ENCODE measurements at places on chromosomes 2 and 18.

GRCh38 chr2:150320608-150321007 lies 166.9 kb downstream of the RND3 start:
- no peak for DNase-seq

- no peak for DNase-seq
Observed at GRCh38 chr18:30730915-30731314, 311.6 kb downstream of the DSC3 start.

DNA sequence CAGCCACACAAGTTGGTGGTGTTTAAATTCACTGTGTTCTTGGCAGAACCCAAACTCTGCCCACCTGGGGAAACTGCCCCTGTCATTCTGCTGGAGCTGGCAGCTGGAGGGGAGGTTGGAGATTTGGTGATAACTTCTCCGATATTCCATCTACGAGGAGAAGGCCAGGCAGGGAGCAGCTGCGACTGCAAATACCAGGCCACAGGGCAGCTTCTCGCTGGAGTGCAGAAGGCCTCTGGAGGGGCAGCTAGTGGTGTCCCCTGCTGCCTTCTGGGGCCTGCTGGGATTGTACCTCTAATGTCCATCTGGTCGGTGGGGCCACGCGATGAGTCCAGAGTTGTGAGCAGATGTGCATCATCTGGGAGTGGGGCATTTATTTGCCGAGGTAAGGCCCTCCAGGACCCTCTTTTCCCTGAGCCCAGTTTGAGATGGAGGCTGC lies 98.9 kb downstream of the ACKR3 start:
- no peak for DNase-seq

DNA sequence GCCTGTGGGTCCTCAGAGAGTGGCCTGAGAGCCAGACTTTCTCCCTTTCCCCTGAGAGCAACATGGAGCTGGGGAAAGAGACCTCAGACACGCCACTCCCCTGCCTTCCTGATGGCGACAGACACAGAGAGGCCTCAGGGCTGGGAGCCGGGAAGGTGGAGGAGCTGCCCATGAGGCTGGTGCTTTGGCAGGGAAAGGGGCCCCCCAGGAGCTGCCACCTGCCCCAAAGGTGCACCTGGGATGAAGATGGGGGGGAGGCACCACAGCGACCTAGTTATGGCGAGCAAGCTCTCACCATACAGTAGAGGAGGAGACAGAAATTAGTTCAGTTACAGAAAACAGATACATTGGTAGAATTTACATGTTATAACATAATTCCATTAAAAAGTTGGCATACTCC lies 80.7 kb upstream of the PXDN start:
- DNase-seq, result no peak

GRCh38 chr2:55776966-55777365 lies 83.3 kb upstream of the PNPT1 start:
- no peak for DNase-seq

GRCh38 chr2:199692489-199692888 lies 158.5 kb downstream of the FTCDNL1 start:
- DNase-seq, result no peak

GRCh38 chr2:234497594-234498235 lies 834 bp upstream of the ARL4C start:
- DNase-seq, result no peak

GRCh38 chr2:126822115-126822514 lies 76.6 kb upstream of the TEX51 start:
- no peak for DNase-seq

DNA sequence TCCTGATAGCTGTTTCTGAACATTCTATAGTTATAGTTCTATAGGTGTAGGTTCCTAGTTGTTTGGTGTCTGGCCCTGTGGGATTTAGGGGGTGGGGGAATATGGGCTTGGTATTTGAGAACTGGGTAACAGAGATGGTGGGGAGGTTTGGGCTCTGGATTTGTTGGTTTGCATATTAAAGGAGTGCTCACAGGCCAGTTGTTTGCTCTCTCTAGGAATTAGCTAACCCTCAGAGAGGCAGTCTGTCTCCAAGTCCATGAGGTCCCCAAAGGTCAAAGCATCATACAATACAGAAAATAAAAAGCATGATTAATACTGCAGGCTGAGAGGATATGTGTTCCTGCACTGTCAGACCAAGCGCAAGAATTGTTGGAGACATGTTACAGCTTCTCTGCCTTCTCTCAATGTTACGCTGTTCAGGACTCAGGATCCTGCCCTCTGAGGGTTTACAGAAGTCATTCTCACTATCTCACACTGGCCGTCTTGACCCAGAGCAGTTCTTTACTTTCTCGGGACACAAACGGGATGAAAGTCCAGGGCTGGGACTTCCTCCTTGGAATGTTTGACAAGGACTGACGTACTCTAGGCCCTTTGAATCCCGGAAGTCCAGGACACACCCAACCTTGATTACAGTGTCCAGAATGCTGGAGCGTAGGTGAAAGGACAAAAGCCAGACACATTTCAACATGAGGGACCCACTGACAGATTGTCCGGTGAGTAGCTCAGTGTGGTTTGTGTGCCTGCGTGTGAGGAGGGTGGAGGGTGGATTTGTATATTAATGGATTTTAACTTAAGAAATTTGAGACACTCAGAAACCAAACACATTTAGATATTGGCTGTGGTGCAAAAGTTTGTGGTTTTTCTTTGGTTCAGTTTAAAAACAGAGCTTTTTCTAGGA lies at the start of gene NOSTRIN:
NOSTRIN (plus strand) TSS at position 677 of the 898 bp plus-strand sequence; CDS start at position 687, 10 bp downstream.
- DNase-seq, result no peak

DNA sequence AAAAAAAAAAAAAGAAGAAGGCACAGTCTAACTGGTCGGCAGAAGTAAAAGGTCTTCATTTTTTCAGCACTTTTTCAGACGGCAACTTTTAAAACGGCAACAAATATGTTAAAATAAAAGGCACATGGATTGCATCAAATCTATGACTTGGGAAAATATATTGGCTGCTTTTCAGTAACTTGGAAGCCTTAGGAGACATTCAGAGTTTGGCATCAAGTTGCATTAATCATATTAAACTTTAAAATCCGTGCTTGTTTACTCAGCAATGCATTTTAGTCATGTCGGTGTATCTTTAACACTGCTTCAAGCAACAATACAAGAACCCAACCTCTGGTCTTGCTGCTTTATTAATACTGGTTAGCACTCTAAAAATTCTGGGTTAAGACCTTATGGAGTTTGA lies 111.1 kb downstream of the MEP1B start:
- no peak for DNase-seq

GRCh38 chr2:216394881-216395280 lies 17.4 kb upstream of the SMARCAL1 start:
- DNase-seq, result no peak

DNA sequence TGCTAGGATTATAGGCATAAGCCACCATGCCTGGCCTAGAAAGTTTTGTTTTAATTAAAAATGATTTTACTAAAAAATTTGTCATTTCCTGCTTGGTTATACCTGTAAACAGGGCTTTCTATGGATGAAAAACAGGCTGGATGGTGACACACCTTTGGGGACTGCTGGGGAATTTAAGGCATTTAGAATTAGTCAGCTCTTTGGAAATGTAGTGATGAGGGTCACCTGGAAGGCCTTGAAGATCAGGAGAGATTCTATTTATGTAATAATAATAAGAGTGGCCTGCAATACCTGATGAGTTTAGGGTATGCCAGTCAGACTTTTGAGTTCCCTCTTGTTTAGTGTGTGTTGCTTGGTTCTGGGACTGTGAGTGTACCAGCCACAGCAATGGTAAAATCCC lies 51.1 kb downstream of the RALBP1 start:
- no peak for DNase-seq

DNA sequence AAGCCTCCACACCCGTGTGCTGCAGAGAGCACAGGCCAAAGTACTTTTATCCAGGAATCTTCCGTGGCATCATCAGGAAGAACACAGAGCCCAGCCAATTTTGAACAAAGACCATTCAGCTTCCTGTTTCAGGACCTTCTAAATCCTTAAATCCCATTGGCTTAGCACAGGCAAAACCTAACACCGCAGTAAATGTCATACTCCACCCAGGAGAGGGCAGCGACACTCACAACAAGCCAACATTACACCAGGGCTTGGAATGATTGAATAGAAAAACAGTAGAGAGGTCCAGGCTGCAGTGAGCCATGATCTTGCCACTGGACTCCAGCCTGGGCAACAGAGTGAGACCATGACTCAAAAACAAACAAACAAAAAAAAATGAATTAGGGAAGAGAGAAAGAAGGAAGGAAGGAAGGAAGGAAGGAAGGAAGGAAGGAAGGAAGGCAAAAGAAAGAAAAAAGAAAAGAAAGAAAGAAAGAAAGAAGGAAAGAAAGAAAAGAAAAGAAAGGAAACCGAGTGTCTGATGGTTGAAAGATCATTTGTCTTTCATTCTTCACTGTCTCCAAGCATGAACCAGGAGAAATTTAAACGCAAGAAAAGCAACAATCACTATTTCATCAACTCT lies 144.6 kb upstream of the SATB2 start:
- DNase-seq, result no peak

GRCh38 chr2:85887566-85888019 lies 1.2 kb downstream of the ST3GAL5 start:
- peak; percentile 56 for DNase-seq

DNA sequence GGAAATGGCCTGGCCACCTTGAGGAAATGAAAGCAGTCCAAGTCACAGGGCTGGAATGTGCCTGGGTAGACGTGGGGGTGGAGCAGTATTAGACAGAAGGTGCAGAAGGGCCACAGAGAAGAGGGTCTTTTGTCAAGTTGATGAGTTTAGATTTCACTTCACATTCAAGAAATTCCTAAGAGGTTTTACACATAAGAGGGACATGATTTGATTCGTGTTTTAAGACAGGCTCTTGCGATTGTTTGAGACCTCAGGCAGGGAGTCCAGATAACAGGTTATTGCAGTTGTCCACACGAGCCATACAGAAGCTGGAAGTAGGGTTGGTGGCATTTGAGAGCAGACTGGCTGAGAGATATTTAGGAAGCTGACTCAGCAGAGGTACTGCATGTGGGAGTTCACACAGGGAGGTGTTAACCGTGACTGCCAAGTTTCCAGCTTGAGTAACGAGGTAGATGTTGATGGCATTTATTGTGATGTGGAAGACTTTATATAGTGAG lies 64.6 kb downstream of the NEB start:
- peak; percentile 57 for DNase-seq

- DNase-seq, result no peak
Observed at GRCh38 chr2:66269166-66269565, 165.8 kb upstream of the MEIS1 start.

DNA sequence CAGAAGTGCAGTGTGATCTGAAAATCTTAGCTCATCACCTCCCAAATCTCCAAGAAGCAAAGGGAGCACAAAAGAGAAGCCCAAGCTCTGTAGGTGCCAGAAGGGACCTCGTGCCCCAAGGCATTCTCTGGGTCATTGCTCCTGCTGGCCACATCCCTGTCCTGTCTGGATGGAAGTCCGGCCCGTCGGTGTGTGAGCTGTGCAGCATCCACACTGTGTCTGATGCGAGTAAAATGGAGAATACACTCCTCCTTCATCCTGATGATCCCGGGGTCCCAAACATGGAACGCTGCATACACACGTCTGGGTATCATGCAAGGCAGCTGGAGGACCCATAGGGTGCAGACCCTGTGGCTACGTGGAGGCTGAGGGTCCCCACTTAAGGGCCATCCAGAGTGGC lies 851.4 kb downstream of the GALR1 start:
- DNase-seq, result no peak

- no peak for DNase-seq
Observed at GRCh38 chr2:120549841-120550240, 185.8 kb upstream of the GLI2 start.

- DNase-seq, result no peak
Observed at GRCh38 chr18:1542230-1542774, 637.6 kb downstream of the ADCYAP1 start.

- DNase-seq, result peak; percentile 65
Observed at GRCh38 chr18:50356036-50356945, 18.6 kb upstream of the SKA1 start.

DNA sequence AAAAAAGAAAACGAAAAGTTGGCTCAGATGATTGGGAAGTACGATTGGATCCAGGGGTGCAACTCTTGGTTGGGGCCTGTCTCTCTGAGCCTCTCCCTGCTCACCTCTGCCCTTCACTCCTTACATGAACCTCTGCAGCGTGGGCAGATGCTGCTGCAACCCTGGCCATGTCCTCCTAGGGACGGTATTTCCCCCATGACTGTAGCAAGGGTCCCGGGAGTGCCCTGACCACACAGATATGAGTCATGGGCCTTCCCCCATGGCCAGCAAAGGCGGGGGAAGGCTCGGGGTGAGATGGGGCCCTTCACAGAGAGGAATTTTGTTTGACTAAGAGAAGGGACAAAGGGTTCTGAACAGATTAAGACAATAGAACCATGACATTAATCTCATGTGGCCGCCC lies 129.0 kb downstream of the NCK2 start:
- DNase-seq, result peak; percentile 76

GRCh38 chr2:10192392-10193015 lies 70.0 kb downstream of the RRM2 start:
- DNase-seq, result no peak

GRCh38 chr2:48482313-48482712 lies 47.6 kb upstream of the STON1 start:
- no peak for DNase-seq

- DNase-seq, result no peak
Observed at GRCh38 chr18:72742002-72742401, 125.8 kb downstream of the NETO1 start.

- no peak for DNase-seq
Observed at GRCh38 chr2:15122915-15123314, 438.2 kb downstream of the NBAS start.

- DNase-seq, result peak; percentile 34
Observed at GRCh38 chr2:208013285-208014178, 11.8 kb downstream of the PLEKHM3 start.

- DNase-seq, result no peak
Observed at GRCh38 chr2:122168799-122169198, 413.3 kb downstream of the TSN start.

- DNase-seq, result no peak
Observed at GRCh38 chr2:180322781-180323180, 315.7 kb upstream of the CWC22 start.

DNA sequence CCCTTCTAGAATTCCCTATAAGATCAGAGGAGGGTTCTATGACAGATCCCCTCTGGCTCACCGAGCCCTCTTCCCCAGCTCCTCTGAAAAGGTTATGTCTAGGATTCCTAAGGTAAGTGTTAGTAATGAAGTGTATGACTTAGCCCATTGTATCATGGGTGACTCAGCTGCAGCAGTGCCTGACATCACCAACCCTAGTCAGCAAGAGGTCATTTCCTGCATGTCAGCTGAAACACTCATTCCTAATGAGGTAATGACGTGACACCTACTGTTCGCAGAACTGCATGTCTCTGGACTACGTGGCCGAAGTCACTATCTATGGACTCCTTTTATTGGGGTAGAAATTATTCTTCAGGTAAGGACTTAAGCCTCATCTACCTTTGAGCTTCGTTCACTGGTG lies 196.1 kb upstream of the MYT1L start:
- DNase-seq, result no peak

All from activated CD4-positive, alpha-beta T cell treated with anti-CD3 and anti-CD28 coated beads, Interleukin-2, Interleukin-6, amounts not matched to agents 100 ng/mL and 50 ng/mL, durations not matched to agents 16 hours and 8 hours (primary cell).